ENCODE measurements at places on chromosomes 1 and 21. TPM values are rescaled to one million over a fixed set of nuclear protein-coding genes. Genes with fewer than 3 reads are reported as not detected.
A peak's percentile ranks its signal among the peaks of the same experiment; 100 is the strongest.

Gene LAPTM5
- total RNA-seq, result 199 TPM

Gene SLC5A9
- not detected for total RNA-seq

Gene OXCT2
- total RNA-seq, result 1.6 TPM

Gene SLC26A9
- total RNA-seq, result not detected

Gene KCNA3
- total RNA-seq, result 38.1 TPM

Gene VCAM1
- 0.10 TPM for total RNA-seq

Gene LRRIQ3
- total RNA-seq, result 0.31 TPM

Gene S100A14
- 0.16 TPM for total RNA-seq

Gene REN
- not detected for total RNA-seq

Gene TARDBP
- total RNA-seq, result 197 TPM

GRCh38 chr1:31302709-31303441 is 6.0 kb downstream of the ZCCHC17 start:
- DNase-seq, result no peak

- no peak for DNase-seq
Measured at GRCh38 chr1:179247923-179248322, 18.4 kb upstream of the ABL2 start.

GRCh38 chr1:58783090-58783992 is 506 bp downstream of the JUN start:
- DNase-seq, result no peak

- DNase-seq, result no peak
Measured at GRCh38 chr1:52204696-52205095, 62.8 kb downstream of the ZFYVE9 start.

GRCh38 chr1:202944438-202944921 is 13.6 kb downstream of the ADIPOR1 start:
- no peak for DNase-seq

- DNase-seq, result no peak
Measured at GRCh38 chr21:21436012-21436534, 437.9 kb downstream of the NCAM2 start.

DNA sequence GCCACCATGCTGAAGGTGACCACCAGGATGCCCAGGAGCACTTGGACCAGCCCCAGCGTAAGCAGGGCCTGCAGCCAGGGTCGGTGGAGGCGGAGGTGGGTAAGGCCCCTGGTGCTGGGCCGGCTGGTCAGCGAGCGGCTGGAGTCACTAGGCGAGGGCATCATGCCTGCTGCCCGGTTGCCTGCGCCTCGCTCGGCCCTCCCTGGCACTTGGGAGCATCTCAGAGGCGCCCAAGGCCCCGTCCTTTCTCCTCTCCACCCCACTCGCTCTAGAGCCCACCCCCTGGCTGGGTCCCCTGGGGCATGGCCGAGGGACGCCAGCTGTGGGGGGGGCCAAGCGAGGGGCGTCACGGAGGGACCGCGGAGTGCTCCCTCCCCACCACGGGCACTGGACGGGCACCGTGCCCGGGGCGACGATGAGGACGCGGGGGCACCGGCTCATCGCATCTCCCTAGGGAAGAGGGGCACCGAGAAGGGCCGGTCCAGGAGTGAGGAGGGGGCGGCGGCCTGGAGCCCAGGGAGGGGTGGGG is 505 bp downstream of the ENTREP3 start:
- DNase-seq, result no peak

- no peak for DNase-seq
Measured at GRCh38 chr1:155126556-155127104, 1.0 kb upstream of the EFNA1 start.

- DNase-seq, result no peak
Measured at GRCh38 chr21:39071623-39072214, 111.5 kb downstream of the PSMG1 start.

DNA sequence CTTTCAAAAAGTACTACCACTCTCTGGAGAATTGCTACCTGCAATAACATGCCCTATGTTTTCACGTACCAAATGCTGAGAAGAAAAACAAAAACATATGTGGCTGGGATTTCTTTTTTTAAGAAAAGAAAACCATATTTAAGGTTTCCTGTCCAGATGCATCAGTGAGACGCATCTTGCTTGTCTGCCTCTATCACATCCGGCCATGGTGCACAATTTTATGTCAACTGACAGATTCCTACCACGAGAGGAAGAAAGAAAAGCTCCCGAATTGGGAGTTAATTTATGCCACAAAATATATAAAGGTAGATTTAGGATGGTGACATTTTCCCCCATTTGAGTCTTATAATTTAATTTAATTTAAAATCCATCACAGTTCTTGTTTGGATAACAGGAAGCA is 62.3 kb upstream of the COL24A1 start:
- DNase-seq, result no peak

DNA sequence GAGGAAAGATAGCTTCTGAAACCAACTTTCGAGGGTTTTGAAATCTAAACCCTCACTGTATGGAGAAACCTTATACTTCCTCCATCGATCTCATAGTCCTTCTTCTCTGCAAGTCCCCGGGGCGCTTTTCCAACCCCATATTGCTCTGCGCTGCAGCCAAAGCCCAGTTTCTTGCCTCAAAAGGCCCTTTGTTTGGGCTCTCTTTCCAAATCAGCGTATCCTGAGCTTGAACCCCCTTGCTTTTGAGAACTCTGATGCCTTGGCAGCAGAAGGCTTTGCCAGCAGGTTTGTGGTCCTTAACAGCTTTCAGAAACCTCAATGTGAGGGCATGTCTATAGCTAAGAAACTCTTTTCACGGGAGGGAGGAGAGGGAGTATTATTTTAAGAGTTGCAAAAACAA is 21.6 kb downstream of the PLPP3 start:
- no peak for DNase-seq

GRCh38 chr1:66503841-66504470 is 30.0 kb upstream of the SGIP1 start:
- DNase-seq, result no peak

DNA sequence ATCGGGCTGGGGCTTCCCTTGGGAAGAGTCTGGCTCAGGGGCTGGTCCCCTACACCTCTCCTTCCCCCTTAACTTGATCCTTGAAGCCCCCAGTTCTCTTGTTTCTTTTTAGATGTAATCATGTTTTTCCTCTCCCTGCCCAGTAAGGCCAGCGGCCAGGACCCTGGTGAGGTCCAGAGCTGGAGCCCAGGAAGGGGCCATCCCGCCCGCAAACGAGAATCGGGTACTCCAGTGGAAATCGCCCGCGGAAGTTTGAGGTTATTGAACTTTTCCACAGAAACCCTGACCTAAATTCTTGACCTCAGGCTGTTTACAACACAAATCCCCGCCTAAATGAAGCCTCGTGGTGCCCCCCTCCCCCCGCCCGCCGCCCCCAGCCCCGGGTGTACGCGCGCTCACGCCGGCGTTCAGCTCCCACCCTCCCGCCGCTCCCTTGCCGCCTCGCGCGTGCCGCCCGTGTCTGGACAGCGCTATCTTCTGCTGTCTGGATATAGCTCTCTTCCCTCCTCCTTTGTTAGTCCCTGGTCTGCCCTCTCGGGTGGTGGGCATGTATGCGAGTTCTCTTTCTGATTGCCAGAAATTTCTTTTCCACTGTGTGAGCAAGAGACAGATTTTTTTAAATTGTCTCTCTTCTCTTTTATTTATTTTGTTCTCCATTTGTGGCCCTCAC is 165.9 kb upstream of the CACNA1E start:
- no peak for DNase-seq

DNA sequence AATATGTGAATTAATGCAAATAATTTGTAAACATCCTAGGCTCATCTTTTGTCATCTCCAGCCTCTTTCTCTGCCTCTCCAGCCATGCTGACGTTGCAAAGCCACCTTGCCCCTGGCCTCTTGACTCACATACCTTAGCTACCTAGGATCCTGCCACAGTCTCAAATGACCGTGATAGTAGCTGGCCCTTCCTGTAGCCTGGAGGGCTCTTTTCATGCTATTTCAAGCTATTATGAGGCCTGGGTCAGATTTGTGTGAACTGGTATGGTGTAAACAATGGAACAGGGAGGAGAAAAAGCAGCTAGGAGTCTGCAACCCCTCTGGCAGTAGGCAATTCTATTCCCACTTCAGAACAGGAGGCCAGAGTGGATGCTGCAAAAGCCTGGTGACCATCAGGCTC is 337.7 kb downstream of the DISC1 start:
- no peak for DNase-seq

DNA sequence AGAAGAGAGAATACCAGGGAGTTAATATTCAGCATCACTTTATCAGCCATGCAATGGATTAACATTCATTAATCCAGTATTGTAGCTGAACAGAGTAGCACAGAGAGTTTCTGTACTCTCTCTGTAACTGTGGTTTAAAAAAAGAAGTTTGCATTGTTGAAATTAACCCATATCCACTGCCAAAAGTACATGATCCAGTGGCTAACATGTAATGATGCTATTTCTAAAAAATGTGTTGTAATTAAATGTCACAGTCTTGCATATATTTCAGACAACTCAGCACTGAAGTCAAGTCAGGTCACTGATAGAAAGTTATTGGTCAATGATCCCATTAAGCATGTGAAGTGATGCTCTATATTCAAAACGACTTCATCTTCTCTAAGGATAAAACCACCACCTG is 141.3 kb downstream of the NRIP1 start:
- no peak for DNase-seq

- no peak for DNase-seq
Measured at GRCh38 chr1:236489710-236490377, 33.9 kb upstream of the LGALS8 start.

GRCh38 chr1:182301026-182301436 is 90.6 kb downstream of the GLUL start:
- peak; percentile 16 for DNase-seq

DNA sequence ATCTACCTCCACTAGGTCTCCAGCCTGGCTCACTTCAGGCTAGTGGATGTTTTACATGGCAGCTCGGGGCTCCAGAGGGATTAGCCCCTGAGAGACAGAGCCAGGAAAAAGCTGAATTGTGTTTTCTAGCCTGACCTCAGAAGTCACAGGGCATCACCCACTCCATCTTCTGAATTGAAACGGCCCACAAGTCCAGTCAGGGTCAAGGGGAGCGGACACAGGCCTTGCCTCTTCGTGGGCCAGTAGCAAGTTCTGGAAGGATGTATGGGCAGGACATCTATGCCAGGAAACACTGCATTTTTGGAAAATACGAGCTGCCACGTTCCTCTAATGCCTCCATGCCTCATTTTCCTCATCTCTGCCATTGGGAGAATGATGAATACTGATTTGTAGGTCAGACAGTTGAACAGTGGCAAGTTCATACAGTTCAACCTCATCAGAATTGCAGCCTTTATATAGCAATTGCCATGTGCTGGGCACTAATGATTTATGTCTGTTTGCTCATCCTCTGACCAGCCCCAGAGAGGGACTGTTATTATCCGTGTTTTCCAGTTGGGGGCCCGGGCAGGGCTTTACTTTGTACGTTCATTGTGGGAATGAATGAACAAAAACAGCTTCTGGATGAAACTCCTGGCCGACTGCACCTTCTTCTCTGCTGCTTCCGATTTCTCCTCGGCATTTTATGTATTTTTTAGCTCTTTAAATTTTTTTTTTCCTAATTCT is 23.2 kb upstream of the PCBP3 start:
- DNase-seq, result no peak

DNA sequence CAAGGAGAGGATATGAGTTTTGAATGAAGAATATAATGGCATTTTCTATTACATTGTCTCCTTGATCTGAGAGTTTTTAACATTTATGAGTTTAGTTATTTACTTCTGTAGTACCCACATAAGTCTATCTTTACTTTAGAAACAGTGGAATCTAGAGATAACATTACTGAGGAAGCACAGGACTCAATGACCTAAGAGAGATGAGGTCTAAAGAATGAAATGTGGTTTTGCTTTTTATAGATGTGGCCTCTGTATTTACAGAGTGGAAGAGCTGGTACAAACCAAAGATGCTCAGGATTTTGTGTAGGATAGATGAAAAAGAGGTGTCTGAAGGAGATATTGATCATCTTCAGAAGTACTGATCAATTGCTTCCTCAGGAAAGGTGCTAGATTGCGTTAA is 177.3 kb downstream of the KCTD3 start:
- DNase-seq, result no peak

DNA sequence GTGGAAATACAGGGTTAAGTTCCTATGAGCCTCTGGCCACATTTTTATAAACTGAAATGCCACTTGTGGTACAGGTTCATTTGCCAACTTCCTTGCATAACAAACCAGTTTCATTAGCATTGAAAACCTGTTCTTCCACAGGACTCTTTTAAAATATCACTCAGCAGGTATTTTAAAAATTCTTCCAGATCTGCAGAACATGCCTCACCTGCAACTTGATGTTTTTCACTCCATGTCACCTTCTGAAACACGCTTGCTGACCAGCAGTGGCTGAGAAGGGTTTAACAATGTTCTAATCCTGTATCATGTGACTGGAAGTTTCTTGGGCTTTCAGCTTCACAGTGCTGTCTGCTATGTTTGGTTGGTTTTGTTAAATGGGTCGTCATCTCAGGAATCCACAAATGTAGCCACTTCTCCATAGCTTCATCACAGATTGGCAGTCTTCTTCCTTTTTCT is 17.6 kb upstream of the CBR3 start:
- no peak for DNase-seq

DNA sequence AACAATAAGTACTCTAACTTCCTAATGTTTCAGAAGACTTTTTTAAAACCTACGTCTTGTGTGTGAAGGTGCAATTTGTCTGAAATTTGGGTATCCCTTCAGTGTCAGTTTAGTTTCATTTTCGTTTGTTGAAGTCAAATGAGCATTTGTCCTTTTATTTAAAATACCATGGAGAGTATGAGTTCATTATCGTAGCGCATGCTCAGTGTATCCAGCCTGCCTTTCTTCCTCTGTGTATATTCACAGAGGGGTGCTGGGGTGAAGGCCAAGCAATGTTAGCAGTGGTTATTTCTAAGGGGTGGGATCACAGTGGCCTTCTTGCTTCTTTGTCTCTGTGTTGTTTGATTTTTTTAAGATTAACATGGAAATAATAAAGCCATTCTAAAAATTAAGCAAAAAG is 43.2 kb downstream of the CNN3 start:
- no peak for DNase-seq

DNA sequence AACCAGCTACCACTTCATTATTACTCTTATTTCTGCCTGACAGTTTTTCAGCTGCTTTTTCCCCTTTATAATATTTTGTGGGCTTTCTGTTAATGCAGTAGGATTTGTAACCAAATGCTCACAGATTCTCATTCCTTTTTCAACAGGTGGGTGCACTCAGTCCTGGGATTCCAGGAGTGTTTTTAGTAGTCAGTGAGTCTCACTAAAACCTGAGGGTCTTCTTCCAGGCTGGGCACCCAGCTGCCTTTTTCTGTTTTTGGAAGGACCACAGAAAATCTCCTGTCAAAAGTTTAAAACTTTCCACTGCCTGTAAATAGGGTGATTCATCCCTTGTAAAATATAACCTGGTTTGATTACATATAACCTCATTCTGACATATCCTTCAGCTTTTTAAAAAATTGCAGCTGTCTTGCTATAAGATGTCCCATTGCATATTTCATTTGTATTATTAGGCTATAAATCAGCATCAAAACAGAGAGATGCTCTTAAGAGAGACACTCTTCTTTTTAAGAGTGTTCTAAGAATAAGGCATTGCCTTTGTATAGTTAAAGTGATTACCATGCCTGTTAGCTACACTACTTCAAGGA is 16.8 kb upstream of the CEP350 start:
- DNase-seq, result no peak

DNA sequence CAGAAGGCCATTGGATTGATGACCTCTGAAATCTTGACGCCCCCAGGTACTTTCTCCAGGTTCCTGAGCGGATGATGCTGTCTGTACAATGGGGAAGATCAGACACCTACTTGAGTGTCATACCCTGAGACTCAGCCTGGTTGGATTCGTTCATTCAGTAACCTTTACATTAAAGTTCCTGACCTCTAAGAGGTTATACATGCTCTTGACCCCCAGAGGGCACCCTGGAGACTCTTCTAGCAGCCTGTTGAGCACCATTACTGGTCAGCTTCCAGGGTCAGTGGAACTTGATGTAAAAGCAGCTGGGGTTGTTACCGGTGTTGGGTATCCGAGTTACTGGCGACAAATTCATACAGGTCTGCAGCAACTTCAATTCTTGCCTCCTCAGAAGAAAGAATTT is 114.3 kb upstream of the ZNF678 start:
- DNase-seq, result no peak
